ENCODE measurements at places on chromosomes 2 and 18.

DNA sequence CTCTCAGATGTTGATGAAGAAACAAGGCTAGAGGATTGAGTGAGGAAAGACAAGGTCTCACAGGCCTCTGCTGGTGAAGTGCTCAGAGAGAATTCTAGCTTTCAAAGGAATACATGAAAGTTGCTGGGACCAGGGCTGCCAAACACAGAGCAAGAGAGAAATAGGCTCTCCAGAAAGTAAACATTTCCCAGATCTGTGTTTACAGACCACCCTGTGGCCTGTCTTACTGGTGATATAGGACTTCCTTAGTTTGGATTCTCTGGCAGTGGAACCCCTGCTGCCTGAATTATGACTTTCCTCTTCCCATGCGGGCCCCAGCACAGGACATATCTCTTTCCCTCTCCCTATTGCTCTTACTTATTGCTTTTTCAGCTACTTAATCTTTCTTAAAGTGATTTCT lies 64.5 kb downstream of the TACR1 start:
- DNase-seq: no peak

DNA sequence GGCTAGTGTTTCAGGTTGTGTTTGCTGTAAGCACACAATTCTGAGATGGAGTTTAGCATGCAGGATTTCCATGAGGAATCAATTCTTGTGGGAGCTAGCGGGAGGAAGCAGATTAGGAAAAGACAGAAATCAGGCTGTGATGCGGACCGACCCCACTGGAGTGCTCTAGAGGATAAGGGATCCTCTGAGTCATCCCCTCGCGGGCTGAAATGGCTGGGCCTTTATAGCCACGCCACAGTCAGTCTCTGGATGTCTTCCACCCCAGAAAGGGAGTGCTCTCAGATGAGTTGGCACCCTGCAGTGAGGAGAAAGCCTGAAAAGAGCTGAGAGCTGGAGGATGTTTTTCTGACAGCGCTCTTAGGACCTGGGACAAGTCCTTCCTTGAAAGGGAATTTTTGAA lies 102.4 kb downstream of the GALNT3 start:
- no peak for DNase-seq

DNA sequence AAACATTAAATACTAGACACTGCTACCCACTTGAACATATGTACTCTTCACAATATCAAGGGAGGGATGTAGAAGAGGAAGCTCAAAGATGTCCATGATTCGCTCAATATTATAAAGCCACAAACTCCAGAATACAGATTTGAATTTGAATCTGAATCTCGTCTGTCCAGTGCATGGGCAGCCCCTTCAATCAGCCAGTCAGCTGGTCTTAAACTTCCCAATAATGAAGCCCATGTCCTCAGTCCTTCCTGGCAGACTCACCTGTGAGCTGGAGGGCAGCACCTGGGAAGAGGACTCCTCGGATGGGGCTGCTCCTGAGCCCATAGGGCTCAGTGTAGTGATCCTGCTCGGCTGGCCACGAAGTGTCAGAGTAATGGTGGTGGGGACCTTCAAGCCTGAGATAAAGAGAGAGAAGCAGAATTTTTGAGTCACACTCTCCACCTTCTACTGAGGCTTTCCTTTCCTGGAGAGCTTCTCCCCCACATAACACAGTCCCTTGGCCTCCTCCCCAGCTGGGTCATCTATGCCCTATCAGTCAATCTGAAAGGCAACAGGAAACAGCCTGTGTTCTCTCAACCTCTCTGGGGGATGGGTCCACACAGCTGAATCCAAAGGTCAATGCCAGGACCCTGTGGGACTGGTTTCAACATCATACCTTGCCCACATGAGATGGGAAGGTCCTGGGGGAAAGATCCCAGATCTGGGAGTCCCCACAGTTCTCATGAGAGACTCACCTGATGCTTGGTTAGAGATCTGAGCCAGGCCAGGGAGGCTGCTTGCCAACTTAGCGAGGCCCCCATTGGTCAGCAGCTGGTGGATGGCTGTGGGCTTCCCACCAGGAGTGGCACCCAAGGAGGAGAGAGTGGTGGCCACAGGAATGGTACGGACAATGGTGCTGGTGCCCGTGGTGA lies 36.5 kb downstream of the KANSL3 start:
- no peak for DNase-seq

DNA sequence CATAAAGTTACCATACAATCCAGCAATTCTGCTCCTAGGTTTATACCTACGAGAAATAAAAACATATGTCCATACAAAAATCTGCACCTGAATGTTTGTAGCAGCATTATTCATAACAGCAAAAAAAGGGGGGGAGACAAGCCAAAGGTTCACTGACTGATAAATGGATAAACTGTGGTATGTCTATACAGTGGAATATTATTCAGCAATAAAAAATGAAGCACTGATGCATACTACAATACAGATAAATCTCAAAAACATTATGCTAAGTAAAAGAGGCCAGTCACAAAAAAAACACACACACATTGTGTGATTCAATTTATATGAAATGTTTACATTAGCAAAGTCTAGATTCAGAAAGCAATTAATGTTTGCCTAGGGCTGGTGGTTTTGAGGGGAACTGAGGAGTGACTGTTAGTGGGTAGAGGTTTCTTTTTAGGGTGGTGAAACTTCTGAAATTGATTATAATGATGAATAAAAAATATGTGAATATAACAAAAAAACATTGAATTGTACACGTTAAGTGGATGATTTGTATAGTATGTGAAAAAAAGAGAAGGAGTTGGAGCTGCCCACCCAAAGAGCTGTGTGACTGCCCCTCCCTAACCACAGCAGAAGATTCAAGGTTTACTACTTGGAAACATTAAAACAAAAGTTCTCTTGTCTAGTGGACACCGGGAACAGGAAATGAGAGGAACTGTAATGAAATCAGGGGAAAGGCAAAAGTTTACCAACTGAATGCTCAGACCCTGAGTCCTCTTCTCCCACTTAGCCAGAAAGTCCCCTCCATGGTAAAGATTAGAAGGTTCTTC lies 13.4 kb downstream of the COLEC12 start:
- DNase-seq: no peak

DNA sequence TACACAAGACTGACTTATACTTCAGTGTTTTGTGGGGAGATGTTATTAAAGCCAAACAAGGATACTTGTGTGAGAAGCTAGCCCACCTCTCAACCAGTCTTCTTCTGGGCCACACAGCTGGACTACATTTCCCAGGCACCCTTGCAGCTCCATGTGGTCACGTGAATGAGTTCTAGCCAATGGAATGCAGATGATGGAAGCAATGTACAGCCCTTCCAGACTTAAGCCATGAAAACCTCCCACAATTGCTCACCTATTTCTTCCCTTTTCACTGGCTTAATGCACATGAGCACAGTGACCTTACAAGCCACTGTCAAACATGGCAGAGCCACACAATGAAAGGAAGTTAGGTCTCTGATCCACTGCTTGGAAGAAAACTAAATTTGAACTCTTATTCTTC lies 20.4 kb upstream of the FEZ2 start:
- DNase-seq: no peak

DNA sequence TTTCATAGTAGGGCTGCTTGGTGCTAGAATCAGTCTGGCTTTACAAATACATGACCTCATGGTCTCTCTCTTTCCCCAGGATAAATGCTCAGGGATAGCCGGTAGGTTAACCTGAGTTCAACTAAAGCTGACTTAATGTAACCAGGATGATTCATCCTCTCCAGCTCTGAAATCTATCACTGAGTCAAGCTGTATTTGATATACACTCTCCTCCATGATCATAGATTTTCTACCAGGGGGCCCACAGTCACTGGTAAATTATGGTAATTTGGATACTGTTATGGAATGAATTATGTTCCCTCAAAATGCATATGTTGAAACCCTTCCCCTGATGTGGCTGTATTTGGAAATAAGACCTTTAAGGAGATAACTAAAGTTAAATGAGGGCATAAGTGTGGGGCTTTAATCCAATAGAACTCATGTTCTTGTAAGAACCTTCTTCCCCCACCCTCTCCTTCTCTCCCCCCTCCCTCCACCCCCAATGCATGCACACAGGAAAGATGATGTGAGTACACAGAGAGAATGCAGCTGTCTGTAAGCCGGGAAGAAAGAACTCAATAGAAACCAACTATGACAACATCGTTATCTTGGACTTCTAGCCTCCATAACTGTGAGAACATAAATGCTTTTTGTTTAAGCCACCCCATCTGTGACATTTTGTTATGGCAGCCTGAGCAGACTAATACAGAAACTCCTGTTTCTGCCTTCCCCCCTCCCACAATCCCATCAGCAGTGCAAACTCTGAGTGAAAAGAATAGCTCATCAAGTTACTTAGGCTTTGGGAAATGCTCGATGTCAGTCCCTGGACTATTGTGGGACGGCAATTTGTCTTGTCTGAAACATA lies 134.9 kb upstream of the KYNU start:
- DNase-seq: no peak
